ENCODE measurements at places on chromosomes 11 and 22.

DNA sequence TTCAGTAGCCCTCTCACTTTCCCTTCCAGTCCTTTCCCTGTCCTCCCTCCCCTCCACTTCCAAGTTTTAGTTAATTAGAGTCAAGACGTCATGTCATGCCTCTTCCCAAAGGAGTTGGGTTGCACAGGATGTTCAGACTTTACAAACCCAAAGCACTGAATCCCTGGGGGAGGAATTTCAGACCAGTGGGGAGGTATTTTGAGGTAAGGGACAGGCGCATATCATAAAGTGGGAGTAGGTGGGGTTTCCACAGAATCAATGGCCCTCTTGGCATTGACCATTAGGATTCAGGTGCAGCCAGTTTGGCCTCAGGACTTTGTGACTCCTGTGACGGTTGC lies 733 bp upstream of the ACP2 start:
- DNase-seq, result no peak

DNA sequence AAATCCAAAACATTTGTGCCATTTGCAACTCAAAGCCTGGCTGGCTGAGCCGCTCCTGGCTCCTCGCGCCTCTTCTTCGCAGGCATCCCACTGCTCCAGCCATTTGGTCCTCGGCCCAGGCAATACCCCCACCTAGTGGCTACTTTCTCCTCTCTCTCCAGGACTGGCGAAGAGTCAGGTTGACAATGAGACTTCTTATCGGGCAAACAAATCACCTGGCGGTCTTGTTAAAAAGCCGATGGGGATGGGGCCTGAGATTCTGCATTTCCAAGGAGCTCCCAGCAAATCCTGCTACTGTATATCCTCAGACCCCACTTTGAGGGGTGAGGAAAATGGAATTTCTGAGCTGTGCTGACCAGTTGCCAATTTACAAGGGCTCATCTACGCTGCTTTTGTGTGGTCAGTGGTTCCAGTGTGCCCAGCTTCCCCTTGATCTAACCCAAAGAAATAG lies 89.0 kb downstream of the ISX start:
- DNase-seq, result peak; percentile 13

DNA sequence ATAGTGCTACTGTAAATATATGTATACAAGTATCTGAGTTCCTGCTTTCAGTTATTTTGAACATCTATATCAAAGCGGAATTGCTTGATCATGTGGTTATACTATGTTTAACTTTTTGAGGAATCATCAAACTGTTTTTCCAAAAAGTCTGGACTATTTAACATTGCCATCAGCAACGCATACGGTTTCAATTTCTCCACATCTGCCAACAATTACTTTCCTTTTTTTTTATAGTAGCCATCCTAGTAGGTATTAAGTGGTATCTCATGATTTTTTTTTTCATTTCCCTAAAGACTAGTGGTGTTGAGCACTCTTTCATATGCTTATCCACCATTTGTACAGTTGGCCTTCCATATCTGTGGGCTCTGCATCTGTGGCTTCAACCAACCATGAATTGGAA lies 1.3 kb upstream of the UBE4A start:
- DNase-seq, result no peak

- no peak for DNase-seq
Measured at GRCh38 chr11:95888439-95888838, 35.5 kb downstream of the MTMR2 start.

GRCh38 chr11:127027000-127027399 lies 26.4 kb upstream of the KIRREL3 start:
- no peak for DNase-seq

- no peak for DNase-seq
Measured at GRCh38 chr11:1929621-1930461, 10.3 kb downstream of the TNNT3 start.

DNA sequence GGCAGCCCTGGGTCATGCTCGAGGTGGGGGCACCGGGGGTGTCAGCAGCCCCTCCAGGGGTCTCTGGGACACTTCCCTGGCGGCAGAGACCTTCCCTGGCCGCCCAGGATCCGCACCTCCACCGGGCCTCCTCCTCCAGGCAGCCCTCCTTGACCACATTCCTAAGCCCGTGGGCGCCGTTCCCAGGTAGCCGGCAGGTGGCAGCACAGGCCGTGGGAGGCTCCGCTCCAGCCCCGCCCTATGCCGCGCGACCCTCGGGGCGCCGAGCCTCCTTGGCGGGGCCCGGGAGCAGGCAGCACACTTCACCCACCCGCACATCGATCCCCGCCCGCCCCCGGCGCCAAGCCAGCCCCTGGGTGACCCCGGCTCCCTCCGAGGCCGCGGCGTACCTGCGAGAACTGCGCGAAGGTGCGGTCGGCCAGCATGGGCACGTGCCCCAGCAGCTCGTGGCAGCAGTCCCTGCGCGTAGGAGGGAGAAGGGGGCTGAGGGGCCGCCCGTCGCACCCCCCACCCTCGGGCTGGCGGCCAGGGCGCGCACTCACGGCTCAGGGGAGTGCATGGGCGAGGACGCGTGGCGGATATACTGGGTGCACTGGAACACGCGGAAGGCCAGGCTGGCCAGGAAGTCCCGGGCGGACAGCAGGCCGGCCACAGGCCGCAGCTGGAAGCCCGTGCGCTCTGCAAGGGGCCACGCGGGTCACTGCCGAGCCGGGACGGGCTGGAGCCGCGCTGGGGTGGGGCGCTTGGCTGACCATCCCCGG lies 5.3 kb upstream of the INS start:
- DNase-seq, result no peak

GRCh38 chr22:45196926-45197605 lies 33.3 kb downstream of the NUP50 start:
- no peak for DNase-seq

- DNase-seq, result no peak
Measured at GRCh38 chr11:123822599-123822998, 16.4 kb upstream of the OR6M1 start.

GRCh38 chr11:10304495-10305261 lies at the start of gene ADM:
Gene ADM, plus strand, starts transcription at chr11:10305073. Its CDS starts 628 bp downstream, at chr11:10305701.
- DNase-seq, result no peak

DNA sequence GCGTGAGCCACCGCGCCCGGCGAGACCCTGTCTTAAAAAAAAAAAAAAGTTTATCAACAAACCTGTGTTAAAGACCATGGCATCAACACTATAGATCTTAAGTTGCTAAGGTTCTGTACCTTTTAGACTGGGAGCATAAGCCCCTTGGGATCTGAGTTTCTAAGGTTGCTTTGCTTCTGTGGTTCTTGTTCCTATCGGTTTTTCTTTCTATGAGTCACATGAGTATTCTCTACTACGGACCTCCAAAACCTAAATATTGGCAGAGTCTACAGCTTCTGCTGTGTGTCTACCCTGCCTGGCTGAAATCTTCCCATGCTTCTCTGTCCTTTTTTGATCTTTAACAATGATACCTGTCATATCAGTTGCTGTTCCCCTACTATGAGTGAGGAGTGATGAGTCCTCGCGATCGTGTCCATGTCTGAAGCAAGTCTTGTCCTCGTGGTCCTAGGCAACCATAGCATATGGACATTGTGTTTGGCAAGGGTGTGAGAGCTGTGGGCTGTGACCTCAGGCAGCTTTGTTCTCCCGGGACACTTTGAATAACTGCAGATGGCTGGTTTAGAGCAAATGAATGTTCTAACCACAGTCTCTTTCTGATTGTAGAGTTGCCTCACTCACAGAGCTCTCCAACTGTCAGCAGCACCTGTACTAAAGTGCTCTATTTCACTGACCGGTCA lies 9.0 kb upstream of the DLAT start:
- no peak for DNase-seq

GRCh38 chr11:88332851-88333250 lies 4.7 kb downstream of the CTSC start:
- DNase-seq, result no peak

GRCh38 chr11:126992804-126993111 lies 7.8 kb downstream of the KIRREL3 start:
- DNase-seq, result no peak

DNA sequence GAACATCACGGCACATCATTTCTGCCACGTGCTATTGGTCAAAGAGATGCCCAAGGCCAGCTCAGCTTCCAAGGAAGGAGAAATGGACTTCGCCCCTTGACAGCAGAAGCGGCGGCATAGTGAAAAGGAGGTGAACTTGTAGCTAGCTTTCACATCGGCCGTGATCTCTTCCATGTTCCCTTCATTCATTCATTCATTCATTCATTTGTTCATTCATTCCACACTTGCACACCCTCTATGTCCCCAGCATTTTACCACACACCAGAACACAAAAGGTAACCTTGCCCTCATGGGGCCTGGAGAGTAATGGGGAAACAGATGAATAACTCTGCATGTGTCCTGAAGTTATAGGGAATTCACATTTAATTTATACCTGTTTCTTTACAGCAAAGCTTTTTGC lies 1.1 kb upstream of the CYTH4 start:
- DNase-seq, result no peak

DNA sequence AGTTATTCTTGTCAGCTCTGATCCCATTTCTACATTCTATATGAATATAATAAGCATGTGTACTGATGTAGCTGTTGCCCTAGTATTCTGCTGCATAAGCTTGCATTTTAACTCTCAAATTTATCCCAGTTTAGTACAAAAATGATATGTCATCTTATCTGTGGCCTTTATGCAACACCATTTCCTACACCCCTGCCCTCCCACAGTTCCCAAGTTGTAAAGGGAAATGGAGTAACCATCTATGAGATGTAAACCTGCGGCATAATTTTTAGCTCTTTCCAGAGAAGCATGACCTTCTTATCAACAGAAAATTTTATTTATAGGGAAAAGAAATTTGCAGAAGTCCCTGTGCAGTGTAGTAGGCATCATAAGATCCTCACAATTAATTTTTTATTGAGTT lies 18.9 kb upstream of the CARD18 start:
- DNase-seq, result no peak

DNA sequence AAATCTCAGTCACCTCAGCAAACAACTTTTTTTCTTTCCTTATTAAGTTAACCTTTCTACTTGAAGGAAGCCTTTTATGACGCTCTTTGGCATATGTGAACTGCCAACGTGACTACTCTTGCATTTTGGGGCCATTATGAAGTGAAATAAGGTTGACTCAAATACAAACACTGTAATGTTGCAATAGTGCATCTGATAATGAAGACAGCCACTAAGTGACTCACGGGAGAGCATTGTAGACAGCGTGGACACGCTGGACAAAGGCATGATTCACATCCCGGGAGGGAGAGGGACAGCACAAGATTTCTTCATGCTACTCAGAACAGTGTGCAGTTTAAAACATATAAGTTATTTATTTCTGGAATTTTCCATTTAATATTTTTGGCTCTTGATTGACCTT lies 560.8 kb downstream of the ETS1 start:
- no peak for DNase-seq

- DNase-seq, result no peak
Measured at GRCh38 chr11:7448201-7448600, 37.1 kb upstream of the OLFML1 start.

DNA sequence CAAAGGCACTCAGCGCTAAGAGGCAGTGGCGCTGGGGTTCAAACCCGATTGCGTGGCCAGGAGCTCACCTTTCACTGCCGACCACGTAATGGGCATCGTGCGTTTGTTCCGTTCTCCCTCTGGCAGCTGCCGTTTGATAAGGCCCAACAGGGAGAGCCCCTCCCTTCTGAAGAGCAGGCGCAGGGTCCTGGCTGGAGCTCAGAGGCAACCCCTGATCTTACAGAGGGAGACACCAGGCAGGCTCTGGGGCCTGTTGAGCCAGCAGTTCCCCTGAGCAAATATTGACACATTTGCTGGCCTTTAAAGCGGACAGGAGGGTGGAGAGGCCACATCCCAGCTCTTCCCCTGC lies 11.7 kb upstream of the C1QTNF6 start:
- no peak for DNase-seq

DNA sequence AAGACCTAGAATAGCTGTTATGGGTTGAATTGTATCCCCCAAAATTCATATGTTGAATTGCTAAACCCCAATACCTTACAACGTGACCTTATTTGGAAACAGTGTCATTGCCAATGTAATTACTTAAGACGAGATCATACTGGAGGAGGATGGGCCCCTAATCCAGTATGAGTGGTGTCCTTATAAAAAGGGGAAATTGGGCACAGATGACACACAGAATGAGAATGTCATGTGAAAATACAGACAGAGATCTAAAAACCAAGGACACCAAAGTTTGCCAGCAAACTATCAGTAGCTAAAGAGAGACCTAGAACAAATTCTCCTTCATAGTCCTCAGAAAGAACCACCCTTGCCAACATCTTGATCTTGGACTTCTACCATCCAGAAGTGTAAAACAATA lies 127.7 kb downstream of the ATXN10 start:
- DNase-seq, result no peak

- DNase-seq, result no peak
Measured at GRCh38 chr22:46612341-46612903, 7.8 kb upstream of the GRAMD4 start.

- DNase-seq, result peak; percentile 28
Measured at GRCh38 chr11:74702383-74703007, 28.7 kb downstream of the CHRDL2 start.

GRCh38 chr11:92314499-92314898 lies 89.9 kb downstream of the FAT3 start:
- DNase-seq, result no peak

- DNase-seq, result no peak
Measured at GRCh38 chr22:39313258-39314001, 6.0 kb downstream of the RPL3 start.

DNA sequence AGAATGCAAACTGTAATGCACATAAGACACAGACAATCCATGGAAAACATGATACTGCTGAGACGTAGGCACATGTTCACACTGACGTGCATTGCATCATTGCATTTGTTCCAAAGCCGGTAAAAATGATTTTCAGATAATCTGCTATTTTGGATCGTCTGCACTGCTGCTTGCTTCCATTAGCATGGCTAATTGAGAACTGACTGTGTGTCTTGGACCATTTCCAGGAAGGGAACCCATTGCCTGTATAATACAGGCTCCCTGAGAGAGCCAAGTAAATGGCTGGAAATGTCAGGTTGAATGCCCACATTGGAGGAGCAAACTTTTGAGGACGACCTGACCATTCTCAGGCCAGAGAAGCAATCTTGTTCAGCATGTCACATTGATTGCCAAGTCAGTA lies 304.8 kb downstream of the ST3GAL4 start:
- DNase-seq, result no peak

DNA sequence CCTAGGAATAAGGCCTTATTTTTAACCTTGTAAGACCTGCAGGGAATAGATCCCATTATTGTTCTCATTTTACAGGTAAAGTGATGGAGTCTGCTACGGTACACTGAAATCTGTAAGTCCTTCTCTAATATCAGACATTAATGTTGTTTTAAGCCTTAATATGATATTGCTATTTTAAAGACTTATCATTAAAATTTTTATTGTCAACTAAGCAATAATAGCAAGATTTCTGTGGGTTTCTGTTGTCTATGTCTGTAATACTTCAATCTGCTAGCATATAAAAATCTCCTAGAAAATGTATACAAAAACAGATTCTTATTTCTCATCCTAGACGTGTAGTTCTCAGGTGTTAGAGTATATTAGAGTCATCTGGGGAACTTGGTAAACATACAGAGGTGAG lies 317.5 kb upstream of the TENM4 start:
- no peak for DNase-seq

DNA sequence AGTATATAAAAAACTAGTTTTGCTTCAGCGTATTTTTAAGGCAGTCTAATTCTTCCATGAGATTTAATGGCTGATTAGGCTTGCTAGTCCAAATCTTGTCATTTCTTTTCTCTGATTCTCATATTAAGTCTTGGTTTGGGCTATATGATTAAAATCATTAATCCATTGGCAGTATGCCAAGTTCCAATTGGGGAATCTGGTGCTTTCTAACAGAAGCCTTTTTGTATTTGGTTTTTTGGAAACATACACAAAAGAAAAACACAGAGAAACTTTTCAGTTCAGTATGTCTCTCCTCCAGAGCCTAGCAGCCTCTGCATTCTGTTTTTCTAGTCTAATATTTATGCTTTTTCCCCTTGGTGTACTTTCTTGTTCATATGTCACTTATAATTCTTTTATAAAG lies 37.9 kb downstream of the SWAP70 start:
- no peak for DNase-seq

- DNase-seq, result no peak
Measured at GRCh38 chr11:45994371-45995341, 72.2 kb downstream of the LARGE2 start.
